ENCODE measurements at places on chromosomes 2 and 18.

DNA sequence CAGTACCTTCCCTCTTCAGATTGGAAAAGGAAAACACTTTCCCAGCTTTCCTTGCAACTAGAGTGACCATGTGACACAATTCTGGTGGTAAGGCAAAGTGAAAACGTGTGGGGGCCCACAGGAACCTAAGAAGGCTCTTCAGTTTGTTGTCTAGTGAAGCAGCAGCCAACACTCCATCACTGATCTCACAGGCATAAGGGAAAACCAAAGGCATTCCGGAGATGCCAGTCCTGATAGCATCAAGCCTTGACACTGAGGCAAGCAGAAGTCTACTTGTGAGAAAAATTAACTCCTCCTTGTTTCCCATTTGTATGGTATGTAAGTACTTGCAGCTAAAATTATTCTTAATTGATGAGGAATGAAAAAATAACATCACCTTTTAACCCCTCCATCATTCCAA lies 88.3 kb downstream of the ETAA1 start:
- no peak for DNase-seq

DNA sequence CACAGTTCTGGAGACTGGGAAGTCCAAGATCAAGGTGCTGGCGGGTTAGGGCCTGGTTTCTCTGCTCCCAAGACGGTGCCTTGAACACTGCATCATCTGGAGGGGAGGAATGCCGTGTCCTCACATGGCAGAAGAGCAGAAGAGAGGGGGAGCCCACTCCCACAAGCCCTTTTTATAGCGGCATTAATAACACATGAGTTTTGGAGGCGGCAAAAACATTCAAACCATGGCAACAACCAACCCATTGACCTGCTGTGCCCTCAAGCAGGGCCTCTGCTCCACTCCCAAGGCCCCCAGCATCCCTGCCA lies 62.0 kb downstream of the SMAD7 start:
- no peak for DNase-seq

DNA sequence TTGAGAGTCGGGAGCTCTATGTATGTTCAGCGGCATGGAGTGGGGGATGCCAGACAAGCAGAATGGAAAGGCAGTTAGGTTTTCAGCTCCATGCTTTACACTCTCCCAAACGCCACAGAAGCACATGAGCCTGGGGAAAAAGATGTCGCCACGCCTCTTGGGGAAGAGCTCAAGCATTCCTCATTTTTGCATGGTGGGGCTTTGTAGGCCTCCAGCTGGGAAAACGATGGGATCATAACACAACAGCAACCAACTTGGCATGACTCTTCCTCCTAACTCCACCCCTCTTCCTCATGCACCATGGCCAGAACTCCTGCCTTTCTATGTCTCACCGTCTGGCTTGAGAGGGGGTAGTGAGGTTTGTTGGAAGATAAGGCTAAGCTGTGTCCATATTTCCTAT lies 102.6 kb downstream of the PAX3 start:
- DNase-seq, result no peak

- peak; percentile 36 for DNase-seq
These were observed 2.8 kb upstream of the PPP4R3B start for GRCh38 chr2:55620123-55620779.

GRCh38 chr18:11293794-11294193 lies 144.4 kb upstream of the PIEZO2 start:
- DNase-seq, result no peak

DNA sequence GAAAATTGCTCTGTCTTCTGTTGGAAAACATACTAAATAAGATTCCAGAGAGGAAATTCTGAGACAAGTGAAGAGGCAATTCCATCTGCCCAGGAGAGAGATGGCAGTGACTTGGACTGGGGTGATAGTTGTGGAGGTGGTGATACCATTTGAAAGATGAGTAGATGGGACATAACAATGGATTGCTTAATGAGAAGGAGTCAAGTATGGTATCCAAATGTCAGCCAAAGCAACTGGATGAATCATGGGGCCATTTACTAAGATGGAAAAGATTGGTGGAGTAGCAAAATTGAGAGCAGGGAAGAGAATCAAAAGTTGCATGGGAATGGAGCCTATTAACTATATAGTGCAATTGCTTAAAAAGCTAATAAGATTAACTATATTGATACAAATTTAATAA lies 222.1 kb downstream of the ETAA1 start:
- no peak for DNase-seq

DNA sequence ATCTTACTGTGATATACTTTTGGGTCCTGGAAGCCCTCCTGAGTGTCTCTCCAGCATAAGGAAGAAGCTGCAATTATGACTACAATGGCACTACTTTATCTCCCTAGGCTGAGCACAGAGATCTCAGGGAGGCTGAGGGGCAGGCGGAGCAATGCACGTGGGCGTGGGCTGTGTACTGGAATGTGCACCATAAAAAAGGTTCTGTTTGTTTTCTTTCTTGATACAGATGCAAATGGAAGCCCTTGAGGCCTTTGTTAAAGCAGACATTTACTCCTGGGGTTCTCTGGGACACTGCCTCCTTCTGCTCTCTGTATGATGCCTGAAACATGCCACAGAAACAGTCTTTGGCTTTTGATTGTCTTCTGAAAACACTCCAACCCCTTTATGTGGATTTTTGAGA lies 79.1 kb upstream of the DLX2 start:
- no peak for DNase-seq

- DNase-seq, result no peak
These were observed 22.6 kb upstream of the FZD5 start for GRCh38 chr2:207792244-207792785.
